ENCODE measurements at places on chromosomes 4 and X. TPM values are rescaled to one million over a fixed set of nuclear protein-coding genes. Genes with fewer than 3 reads are reported as not detected.

GRCh38 chrX:68193786-68194185 lies 239.5 kb downstream of the OPHN1 start:
- DNase-seq = no peak

The MAGEA3 gene
- 149 TPM for polyA plus RNA-seq

The AADAT gene
- not detected for polyA plus RNA-seq

The TREX2 gene
- polyA plus RNA-seq = 0.70 TPM

GRCh38 chrX:86149119-86149518 lies 868 bp downstream of the DACH2 start:
- no peak for DNase-seq

Measured in K562 (cell line).